ENCODE measurements at places on chromosomes 11 and 22. TPM values are rescaled to one million over a fixed set of nuclear protein-coding genes. Genes with fewer than 3 reads are reported as not detected.

DNA sequence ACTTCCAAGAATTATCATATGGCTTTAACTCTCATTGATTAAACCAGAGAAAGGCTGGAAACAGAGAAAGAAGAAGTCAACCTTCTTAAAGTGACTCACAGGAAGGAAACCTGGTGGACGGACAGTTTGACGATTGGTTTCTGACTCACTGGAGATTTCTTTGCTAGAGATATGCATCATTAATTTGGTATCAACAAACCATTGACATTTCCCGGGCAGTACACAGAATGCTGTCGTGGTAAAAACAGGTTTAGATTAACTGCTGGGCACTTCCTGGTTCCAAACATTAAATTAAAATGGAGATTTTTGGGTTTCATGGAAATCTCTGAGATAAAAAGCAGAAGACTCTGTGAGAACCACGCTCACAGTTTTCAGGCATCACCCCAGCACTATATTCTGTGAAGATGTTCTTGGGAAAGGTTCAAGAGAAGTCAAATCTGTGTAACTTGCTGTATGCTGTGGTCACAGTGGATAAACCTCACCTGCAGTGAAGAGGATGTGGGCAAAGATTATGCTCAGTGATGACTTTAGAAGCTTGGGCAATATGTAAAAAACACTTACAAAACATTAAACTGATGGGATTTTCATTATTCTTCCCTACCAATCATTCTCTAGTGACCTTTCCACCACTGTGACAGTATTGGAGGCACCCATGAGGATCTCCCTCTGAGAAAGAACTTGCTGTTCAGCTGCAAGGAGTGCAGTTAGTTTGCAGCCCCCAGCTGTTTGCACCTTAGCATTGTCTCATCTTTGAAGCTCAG lies 61.1 kb upstream of the CD44 start:
- DNase-seq: peak; percentile 20
- peak overlapping the region; percentile 81 for H3K4me3 ChIP-seq
- H3K27me3 ChIP-seq: no peaks in the 10 kb centered on the region

- no peak for DNase-seq
- peaks cover 3% of the 10 kb centered on the region for H3K4me1 ChIP-seq
- H3K36me3 ChIP-seq: no peaks in the 10 kb centered on the region
- no peak overlapping the region for H3K27ac ChIP-seq
These were observed 11.1 kb downstream of the C11orf91 start for GRCh38 chr11:33689501-33689900.

DNA sequence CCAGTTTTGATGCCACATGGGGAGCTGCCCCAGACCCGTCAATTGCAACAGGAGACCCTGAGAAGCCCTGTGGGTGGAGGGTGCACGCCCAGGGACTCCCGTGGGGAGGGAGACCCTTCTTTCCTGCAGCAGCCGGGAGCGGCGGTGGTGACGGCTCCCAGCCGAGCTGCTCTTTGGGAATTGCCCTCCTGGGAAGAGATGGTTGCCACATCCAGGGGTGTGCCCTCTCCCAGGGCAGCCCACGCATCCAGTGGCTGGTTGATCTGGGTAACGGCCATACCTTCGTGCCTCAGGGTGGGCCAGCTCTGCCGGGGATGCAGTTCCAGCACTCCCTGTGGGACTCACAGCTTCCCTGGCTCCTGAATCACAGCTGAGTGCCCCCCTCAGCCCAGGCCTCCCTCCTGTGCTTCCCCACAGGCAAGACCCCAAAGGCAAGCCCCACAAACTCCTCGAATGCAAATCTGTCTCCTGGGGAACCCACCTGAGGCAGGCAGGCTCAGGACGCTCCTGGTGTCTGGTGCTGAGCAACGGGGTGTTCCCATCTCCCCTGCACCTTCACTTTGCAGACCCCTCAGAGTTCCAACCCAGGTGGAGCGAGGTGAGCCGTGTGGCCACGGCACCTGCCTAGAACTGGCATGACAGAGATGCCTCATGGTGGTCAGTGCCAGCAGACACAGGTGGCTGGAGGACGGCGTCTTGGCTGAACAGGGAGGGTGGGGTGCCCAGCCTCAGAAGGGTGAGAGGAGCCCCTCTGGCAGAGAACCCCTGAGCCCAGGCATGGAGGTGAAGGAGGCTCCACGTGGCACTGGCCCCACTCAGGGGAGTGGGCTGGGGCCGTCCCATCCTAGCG lies 1027.4 kb downstream of the BRD1 start:
- no peak overlapping the region for H3K4me3 ChIP-seq
- no peaks in the 10 kb centered on the region for H3K4me1 ChIP-seq
- H3K36me3 ChIP-seq: no peaks in the 10 kb centered on the region
- no peaks in the 10 kb centered on the region for H3K27me3 ChIP-seq

GRCh38 chr22:50117168-50117762 lies 27.5 kb downstream of the MOV10L1 start:
- H3K27me3 ChIP-seq: peaks cover 44% of the 10 kb centered on the region
- no peak for DNase-seq
- no peaks in the 10 kb centered on the region for H3K36me3 ChIP-seq
- no peak overlapping the region for H3K27ac ChIP-seq
- H3K4me3 ChIP-seq: no peak overlapping the region

DNA sequence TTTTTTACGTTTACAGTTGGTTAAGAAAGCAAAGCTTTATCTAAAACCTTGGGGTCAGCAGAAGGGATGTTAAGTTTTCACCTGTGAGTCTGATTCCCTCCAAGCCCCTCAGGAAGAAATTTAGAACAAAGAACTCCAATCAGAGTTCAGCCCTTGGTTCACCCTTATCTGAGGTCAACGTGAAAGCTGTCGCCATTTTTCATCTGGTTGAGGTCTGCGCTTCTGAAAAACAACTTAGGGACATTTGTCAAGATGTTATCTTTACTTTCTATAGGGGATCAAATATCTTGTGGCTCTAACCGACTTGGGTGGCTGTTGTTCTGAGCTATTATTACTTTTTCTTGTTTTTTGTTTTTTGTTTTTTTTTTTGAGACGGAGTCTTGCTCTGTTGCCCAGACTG lies 30.0 kb downstream of the RGL4 start:
- H3K4me1 ChIP-seq: peaks cover 5% of the 10 kb centered on the region
- no peak for DNase-seq
- H3K36me3 ChIP-seq: no peaks in the 10 kb centered on the region
- no peak overlapping the region for H3K4me3 ChIP-seq
- H3K27ac ChIP-seq: no peak overlapping the region

DNA sequence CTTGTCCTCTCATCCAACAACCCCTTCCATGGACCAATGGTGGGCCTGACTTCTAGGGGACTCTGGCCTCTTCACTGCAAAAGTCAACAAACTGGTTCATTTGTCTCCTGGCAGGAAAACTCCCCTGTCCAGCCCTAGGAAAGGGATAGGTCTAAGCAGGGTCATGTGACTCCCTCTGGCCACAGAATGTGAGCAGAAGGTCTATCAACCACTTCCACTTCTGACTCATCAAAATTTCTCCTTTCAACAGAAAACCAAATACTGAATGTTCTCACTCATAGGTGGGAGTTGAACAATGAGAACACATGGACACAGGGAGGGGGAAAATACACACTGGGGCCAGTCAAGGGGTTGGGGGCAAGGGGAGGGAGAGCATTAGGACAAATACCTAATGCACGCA lies 1.3 kb upstream of the ISX start:
- H3K4me3 ChIP-seq: no peak overlapping the region
- peaks cover 32% of the 10 kb centered on the region for H3K27me3 ChIP-seq
- H3K27ac ChIP-seq: no peak overlapping the region
- no peak for DNase-seq
- H3K4me1 ChIP-seq: no peaks in the 10 kb centered on the region
- H3K36me3 ChIP-seq: no peaks in the 10 kb centered on the region

DNA sequence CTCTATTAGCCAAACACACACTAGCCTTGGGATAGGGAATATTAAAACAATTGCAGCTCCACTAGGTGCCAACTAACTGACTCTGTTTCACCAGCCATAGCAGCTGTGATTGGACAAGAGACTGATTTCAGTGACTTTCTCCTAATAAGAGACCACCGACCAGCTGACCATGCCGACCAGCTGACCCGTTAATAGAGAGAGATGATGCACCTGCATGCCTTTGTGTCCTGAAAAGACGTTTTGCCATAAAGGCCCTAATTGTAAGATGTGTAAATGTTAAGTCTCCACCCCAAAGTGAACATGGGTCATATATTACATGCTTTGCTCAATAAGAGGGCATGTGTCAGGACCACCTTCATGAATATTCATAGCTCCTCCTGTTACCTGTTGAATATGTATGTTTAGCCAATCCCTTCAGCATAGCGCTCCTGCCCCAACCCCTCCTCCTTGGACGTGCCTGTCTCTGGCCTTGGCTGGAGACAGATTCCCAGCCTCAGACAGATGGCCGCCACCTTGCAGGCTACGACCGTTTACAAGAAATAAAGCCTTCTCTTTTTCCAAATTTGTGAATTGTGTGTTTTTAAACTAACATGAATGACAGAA lies 1.3 kb upstream of the NADSYN1 start:
- H3K4me1 ChIP-seq: peaks cover 45% of the 10 kb centered on the region
- peak overlapping the region; percentile 99 for H3K27ac ChIP-seq
- peak overlapping the region; percentile 94 for H3K4me3 ChIP-seq
- H3K36me3 ChIP-seq: peaks cover 2% of the 10 kb centered on the region

Gene ANO1
- total RNA-seq: not detected

Data from T-helper 17 cell (primary cell).